Esophagus squamous epithelium (tissue), 5 donors: ENCODE measurements at places on chromosomes 4 and X. TPM values are rescaled to one million over a fixed set of nuclear protein-coding genes. Genes with fewer than 3 reads are reported as not detected.

DNA sequence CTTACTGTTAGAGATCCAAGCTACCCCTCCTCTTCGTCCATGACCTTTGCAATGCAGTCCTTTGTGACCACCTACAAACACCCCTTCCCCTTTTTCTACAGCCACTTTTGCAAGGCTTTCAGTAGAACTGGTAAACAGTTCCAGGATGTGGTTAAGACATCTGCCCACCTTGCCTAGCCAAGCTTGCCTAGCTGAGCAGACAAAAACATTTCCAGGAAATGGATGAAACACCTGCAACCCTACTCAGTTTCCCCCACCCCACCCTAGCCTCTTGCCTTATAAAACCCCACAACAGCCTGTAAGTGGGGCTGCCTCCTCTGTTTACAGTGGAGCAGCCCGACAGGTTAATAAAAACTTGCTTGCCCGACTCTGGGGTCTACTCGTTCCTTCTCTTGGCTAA, 133.8 kb downstream of the ZC4H2 start:
- H3K4me1 ChIP-seq, result no peaks in the 10 kb centered on the region
- H3K4me3 ChIP-seq, result no peak overlapping the region
- no peak overlapping the region for H3K27ac ChIP-seq
- no peak for DNase-seq
- H3K36me3 ChIP-seq, result no peaks in the 10 kb centered on the region
- no peaks in the 10 kb centered on the region for H3K27me3 ChIP-seq

DNA sequence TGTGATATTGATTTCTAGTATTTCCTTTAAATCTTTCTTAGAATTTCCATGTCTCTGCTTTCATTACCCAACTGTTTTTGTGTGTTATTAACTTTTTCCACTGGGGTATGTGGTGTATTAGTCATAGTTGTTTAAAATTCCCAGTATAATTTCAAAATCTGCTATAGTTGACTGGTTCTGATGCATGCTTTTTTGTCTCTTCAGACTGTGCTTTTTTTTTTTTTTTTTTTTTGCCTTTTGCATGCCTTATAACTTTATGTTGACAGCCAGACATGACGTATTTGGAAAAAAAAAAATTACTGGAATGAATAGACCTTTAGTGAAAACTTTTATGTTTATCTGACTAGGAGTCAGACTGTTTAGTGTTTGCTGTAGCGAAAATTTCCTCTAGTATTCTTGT, 580.4 kb downstream of the ANKRD50 start:
- H3K27ac ChIP-seq, result no peak overlapping the region
- no peaks in the 10 kb centered on the region for H3K27me3 ChIP-seq
- DNase-seq, result no peak
- H3K36me3 ChIP-seq, result no peaks in the 10 kb centered on the region
- peaks cover 5% of the 10 kb centered on the region for H3K4me1 ChIP-seq
- H3K4me3 ChIP-seq, result no peak overlapping the region

DNA sequence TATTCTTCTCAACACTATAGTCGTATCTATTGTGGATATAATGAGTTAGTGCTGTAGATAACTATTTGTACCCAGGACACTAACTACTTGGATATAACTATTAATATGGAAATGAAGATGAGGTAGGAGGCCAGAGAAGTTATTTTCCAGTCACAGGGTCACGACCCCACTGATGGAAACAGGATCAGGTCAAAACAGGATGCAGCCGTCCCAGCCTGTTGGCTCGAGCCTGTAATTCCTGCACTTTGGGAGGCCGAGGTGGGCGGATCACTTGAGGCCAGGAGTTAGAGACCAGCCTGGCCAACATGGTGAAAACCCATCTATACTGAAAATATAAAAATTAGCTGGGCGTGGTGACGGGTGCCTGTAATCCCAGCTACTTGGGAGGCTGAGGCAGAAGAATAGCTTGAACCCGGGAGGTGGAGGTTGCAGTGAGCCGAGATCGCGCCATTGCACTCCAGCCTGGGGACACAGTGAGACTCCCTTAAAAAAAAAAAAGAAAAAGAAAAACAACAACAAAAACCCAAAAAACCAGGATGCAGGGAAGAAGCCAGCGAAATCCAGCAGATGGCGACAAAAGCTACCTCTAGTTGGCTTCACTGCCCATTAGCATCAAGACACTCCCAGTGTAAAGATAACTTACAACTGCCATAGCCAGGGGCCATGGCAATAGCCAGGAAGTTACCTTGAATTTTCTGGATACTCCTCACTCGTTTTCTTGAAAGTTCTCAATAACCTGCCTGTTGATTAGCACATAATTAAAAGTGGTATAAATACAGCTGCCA, 37.9 kb upstream of the NKAP start:
- no peaks in the 10 kb centered on the region for H3K27me3 ChIP-seq
- no peak for DNase-seq
- H3K4me3 ChIP-seq, result no peak overlapping the region
- no peak overlapping the region for H3K27ac ChIP-seq

- no peak for DNase-seq
- H3K27me3 ChIP-seq, result peaks cover 19% of the 10 kb centered on the region
- peaks cover 38% of the 10 kb centered on the region for H3K4me1 ChIP-seq
- H3K36me3 ChIP-seq, result no peaks in the 10 kb centered on the region
- no peak overlapping the region for H3K27ac ChIP-seq
- H3K4me3 ChIP-seq, result no peak overlapping the region
Observed at GRCh38 chr4:133152330-133152821, 3.3 kb downstream of the PCDH10 start.

DNA sequence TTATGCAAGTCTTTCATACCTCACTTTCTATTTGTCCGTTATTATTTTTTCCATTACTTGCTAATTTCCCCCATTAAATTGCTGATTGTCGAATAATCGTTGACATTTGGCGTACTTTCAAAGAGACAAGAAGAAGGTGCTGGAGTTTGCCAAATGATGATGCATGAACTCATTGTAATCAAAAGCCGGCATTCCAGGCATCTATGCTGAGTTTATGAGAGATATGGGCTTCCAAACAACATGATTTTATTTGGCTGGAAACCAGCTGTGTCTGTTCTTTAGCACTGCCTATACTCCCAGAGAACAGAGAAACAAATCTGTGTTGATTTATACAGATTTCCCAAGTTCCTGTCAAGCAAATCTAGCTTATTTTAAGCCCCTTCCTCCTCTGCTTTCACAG, 80.8 kb upstream of the RPS6KA3 start:
- DNase-seq, result no peak
- no peaks in the 10 kb centered on the region for H3K27me3 ChIP-seq
- H3K27ac ChIP-seq, result no peak overlapping the region
- H3K4me1 ChIP-seq, result no peaks in the 10 kb centered on the region
- H3K4me3 ChIP-seq, result no peak overlapping the region

DNA sequence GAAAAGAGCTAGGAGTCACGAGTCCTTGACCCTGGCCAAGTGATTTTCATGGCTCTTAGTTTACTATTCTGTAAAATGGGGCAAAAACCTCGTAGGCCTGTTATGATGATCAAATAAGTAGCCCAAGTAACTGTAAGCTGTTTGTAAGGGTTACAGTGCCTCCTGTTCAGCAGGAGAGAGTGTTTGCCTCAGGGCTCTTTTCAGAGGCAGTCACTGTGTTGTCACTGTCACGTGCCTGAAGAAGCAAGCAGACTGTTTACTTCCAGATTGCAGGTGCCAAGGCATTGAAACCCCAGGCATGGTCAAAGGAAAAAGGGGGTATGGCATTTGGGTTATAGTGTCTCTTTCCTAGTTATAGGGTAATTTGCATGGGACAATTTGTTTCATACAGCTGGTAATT, 4.5 kb downstream of the RAB39B start:
- H3K4me3 ChIP-seq, result no peak overlapping the region
- no peaks in the 10 kb centered on the region for H3K27me3 ChIP-seq
- H3K4me1 ChIP-seq, result no peaks in the 10 kb centered on the region
- no peaks in the 10 kb centered on the region for H3K36me3 ChIP-seq

DNA sequence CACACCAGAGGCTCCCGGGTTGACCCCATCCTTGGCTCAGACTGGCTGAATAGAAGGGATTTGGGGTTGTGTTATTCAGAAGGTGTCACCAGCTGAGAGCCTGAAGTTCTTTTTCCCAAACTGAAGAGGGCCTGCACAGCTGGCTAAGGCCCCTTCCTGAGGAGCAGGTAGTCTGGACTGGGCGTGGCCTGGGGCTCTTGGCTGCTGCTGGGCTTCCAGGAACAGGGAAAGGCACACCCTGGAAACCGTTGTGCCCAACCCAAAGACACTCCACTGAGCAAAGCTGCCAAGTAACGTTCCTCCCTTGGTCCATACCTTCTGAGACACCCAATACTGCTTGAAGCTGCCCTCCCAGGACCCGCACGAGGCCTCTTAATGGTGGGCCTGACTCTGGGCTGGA, 8.3 kb upstream of the CXCR3 start:
- no peaks in the 10 kb centered on the region for H3K27me3 ChIP-seq
- H3K4me1 ChIP-seq, result peaks cover 12% of the 10 kb centered on the region
- DNase-seq, result no peak
- no peak overlapping the region for H3K4me3 ChIP-seq
- no peaks in the 10 kb centered on the region for H3K36me3 ChIP-seq

Gene PGAM4
- total RNA-seq, result not detected

DNA sequence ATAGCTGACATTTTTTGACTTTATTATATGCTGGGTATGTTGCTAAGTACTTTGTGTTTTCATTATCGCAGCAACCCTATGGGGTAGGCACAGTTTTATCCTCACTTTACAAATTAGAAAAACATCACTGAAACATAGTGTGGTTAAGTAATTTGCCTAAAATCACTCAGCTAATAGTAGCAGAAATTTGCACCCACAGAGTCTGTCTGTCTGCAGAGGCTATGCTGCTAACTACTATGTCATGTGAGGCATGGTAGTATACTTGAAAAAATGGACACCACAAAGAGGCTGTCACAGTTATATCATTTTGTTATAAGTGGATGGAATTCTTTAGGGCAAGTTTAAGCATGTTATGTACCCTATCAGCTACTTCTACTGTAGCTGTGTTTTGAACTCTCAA, 69.0 kb downstream of the STAG2 start:
- no peaks in the 10 kb centered on the region for H3K36me3 ChIP-seq
- no peak overlapping the region for H3K4me3 ChIP-seq
- no peak for DNase-seq
- no peak overlapping the region for H3K27ac ChIP-seq
- no peaks in the 10 kb centered on the region for H3K4me1 ChIP-seq

DNA sequence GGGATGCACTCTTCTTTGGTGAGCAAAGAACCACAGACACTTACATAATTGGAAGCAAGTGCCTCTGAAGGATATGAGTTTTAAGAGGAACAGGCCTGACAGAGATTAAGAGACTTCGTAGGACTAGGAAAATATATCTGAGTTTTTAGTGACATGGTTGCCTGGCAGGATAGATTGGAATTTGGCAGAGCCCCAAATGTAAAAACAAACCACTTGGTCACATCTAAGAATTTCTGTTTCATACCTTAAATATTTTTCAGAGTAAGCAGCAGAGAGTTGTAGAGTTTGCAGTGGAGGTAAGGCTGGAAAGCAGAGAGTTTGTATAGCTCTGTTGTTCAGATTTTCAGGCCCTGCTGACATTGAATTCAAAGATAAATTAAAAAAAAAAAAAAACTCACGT, 150.1 kb upstream of the MAGEB2 start:
- H3K27ac ChIP-seq, result no peak overlapping the region
- no peak for DNase-seq
- no peaks in the 10 kb centered on the region for H3K36me3 ChIP-seq

DNA sequence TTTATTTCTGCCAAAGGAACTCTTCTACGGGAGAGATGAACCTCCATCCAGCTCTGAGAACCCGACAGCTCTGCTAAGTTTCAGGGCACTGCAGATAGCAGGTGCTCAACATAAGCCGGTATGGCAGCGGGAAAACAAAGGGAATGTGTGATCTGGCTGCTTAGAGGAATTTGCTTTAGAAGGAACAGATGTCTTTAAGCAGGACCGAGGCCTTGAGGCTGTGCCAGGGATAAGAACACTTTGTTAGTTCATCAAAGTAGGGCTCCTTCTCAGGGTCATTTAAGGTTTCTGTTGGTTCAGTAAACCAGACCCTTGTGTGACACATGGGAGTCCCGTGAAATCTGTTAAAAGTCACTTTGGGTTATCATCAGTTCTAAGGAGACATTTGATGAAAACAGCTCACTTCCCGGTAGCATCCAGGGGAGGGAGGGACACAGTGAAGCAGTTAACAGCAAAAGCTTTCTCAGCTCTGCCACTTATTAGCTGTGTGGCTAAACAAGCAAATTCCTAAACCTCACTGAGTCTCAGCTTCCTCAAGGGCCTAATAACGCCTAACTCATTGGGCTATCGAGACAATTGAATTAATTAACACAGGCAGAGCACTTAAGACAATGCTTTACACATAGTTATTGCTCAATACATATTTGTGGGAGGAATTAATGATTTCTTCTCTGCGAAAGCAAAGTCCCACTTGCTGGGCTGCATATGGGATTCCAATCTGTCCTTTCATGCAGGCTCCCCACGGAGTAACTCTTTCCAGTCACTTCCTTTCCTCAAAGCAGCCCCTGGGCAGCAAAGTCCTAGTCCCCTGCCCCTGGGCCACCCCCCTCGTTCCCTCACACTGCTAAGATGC, 2.9 kb upstream of the FTSJ1 start:
- H3K4me3 ChIP-seq, result no peak overlapping the region
- no peak overlapping the region for H3K27ac ChIP-seq
- H3K4me1 ChIP-seq, result peaks cover 30% of the 10 kb centered on the region
- no peaks in the 10 kb centered on the region for H3K27me3 ChIP-seq
- no peaks in the 10 kb centered on the region for H3K36me3 ChIP-seq

Gene AFF2
- total RNA-seq, result 0.09 TPM

Gene JAKMIP1
- total RNA-seq, result 1.0 TPM

GRCh38 chrX:136674270-136674985, 26.5 kb downstream of the CD40LG start:
- H3K4me1 ChIP-seq, result no peaks in the 10 kb centered on the region
- H3K27ac ChIP-seq, result no peak overlapping the region
- H3K27me3 ChIP-seq, result no peaks in the 10 kb centered on the region
- no peak overlapping the region for H3K4me3 ChIP-seq
- no peak for DNase-seq

Gene FDCSP
- total RNA-seq, result not detected

Gene EIF2S3
- total RNA-seq, result 144 TPM

Gene SUPT20HL1
- total RNA-seq, result not detected
